Left lung (tissue), 14 donors: ENCODE measurements at places on chromosomes 5 and 9. TPM values are rescaled to one million over a fixed set of nuclear protein-coding genes. Genes with fewer than 3 reads are reported as not detected.
A peak's percentile ranks its signal among the peaks of the same experiment; 100 is the strongest.

Gene CCDC171
- 11.2 TPM for polyA plus RNA-seq

Gene CDO1
- polyA plus RNA-seq: 62.2 TPM

GRCh38 chr9:133681658-133682306 is 45.6 kb downstream of the DBH start:
- DNase-seq: peak; percentile 71

Gene ECM2
- polyA plus RNA-seq: 51.2 TPM

DNA sequence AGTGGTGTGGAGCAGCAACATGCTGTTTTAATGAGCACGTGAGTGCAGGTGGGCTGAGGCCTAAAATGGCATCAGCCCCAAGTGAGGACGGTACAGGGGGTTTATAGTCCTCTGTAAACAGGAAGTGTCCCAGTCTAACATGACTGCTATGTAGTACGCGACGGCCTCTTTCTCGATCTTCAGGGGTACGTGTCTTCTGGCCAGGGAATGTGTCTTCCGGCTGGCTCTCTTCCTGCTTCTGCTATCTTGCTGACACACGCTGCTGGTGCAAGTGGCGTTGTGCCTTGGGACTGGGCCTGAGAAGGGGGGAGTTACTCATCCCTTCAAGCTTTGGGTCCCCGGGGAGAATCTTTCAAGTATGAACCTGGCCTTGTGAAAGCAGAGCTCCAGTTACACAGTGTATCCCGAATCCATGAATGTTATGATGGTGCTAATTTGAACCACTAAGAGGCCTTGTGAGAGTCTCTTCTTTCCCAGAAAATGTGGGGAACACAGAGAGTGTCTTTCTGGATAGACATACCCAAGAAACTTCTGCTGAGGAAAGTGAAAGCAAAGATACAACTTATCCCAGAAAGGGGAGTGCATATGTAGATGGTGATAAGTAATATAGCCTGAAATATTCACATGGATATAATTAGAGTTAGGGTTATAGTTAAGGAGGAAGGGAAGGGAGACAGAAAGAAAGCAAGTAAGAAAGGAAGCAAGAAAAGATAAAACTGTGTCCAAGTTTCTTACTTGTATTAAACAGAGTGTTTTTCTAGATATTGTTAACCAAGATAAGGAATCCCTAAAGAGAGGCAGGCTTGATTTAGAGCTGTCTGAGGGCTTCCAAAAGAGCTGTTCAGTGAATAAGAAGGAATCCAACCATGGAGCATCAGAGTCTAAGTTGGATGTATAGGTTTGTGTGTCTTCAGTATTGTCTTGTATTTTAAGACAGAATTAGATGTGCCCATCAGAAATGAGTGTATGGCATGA is 35.5 kb upstream of the ANXA2R start:
- no peak for DNase-seq

DNA sequence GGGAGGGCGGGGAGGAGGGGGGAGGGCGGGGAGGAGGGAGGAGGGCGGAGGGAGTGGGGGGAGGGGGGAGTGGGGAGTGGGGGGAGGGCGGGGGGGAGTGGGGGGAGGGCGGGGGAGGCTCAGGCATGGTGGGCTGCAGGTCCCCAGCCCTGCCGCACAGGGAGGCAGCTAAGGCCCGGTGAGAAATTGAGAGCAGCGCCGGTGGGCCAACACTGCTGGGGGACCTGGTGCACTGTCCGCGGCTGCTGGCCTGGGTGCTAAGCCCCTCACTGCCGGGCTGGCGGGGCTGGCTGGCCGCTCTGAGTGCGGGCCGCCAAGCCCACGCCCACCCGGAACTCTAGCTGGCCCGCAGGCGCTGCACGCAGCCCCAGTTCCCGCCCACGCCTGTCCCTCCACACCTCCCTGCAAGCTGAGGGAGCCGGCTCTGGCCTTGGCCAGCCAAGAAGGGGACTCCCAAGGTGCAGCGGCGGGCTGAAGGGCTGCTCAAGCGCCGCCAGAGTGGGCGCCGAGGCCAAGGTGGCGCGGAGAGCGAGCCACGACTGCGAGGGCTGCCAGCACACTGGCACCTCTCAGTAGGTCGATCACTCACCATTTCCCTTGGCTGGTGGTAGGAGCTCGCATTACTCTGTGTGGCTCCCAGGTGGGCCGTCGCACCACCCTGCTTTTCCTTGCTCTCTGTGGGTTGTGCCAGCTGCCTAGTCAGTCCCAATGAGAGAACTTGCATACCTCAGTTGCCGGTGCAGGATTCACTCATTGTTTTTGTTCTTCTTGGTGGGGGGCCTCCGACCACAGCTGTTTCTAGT is 160.2 kb downstream of the CNTLN start:
- DNase-seq: no peak

Gene NR4A3
- polyA plus RNA-seq: 1.0 TPM

- peak; percentile 2 for DNase-seq
Observed at GRCh38 chr5:43482490-43483297, 971 bp downstream of the TMEM267 start.

GRCh38 chr5:74042959-74043358 is 417.0 kb downstream of the ARHGEF28 start:
- DNase-seq: no peak

Gene PTGER4
- 3.7 TPM for polyA plus RNA-seq
